ENCODE measurements at places on chromosomes 1 and 21. TPM values are rescaled to one million over a fixed set of nuclear protein-coding genes. Genes with fewer than 3 reads are reported as not detected.
A peak's percentile ranks its signal among the peaks of the same experiment; 100 is the strongest.

- no peak for DNase-seq
Observed at GRCh38 chr1:67889466-67889865, 56.2 kb upstream of the GNG12 start.

DNA sequence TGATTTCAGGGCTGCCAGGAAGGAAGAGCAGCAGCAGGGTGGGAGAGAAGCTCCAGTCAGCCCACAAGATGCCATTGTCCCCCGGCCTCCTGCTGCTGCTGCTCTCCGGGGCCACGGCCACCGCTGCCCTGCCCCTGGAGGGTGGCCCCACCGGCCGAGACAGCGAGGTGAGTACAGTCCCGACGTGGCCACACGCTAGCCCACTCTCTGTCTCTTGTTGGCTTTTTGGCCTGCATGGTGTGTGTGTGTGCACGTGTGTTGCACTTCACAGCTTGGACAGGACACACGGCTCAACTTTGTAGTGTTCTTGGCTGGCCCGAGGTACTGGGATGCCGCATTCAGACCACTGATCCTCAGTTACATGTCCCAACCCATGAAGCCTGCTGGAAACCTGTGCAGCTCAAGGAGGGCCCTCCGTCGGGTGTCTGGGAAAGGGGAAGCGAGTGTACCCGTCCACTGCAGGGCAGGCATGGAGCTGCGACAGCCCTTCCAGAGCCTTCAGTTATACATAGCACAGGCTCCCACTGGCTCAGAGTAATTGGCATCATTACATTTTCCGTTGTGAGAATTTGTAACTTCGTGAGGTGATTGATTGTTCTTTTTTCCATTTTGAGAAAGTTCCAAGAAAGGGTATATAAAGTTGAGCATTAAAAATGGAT is 454 bp downstream of the CORT start:
- no peak for DNase-seq

GRCh38 chr1:78491451-78492071 is 787 bp downstream of the PTGFR start:
- no peak for DNase-seq

- DNase-seq, result no peak
Observed at GRCh38 chr1:26546375-26546774, 16.8 kb downstream of the RPS6KA1 start.

GRCh38 chr1:79497193-79497773 is 490.8 kb upstream of the ADGRL4 start:
- DNase-seq, result peak; percentile 14

GRCh38 chr1:230745071-230745470 is 2.1 kb upstream of the CAPN9 start:
- DNase-seq, result no peak

DNA sequence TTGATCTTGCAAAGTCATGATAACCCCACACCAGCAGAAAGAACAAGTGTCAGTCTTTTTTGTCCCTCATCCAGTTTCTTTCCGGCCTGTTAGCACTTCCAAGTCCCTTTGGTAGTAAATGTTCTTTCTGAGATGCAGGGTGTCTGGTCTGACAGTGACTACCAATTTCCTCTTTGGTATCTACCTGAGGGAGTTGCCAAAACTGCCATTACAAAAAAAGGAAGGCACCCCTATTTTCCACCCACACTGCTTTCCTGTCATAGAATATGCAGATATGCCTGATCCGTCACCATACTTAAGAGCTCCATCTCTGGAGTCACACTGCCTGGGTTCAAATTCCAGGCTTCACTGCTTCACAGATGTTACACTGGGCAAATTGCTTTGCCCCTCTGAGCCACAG is 72.4 kb downstream of the ZNF281 start:
- DNase-seq, result no peak

DNA sequence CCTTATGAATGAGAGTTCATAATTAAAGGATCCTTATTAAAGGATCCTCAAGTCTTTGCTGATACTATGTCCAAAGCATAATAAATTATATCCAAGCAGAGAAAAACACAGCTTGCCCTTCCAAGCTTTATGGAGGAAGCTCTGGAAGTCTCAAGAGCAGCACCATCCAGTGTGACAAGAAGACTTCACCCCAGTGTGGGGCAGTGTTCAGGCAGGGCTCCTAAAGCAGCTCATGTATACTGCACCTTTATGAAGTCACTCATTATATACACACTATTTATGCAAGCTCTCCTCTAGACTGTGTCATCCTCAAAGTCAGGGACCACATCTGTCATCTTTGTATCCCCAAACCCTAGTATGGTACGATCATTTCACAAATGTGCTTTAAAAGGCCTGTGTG is 11.9 kb upstream of the CCN1 start:
- no peak for DNase-seq

DNA sequence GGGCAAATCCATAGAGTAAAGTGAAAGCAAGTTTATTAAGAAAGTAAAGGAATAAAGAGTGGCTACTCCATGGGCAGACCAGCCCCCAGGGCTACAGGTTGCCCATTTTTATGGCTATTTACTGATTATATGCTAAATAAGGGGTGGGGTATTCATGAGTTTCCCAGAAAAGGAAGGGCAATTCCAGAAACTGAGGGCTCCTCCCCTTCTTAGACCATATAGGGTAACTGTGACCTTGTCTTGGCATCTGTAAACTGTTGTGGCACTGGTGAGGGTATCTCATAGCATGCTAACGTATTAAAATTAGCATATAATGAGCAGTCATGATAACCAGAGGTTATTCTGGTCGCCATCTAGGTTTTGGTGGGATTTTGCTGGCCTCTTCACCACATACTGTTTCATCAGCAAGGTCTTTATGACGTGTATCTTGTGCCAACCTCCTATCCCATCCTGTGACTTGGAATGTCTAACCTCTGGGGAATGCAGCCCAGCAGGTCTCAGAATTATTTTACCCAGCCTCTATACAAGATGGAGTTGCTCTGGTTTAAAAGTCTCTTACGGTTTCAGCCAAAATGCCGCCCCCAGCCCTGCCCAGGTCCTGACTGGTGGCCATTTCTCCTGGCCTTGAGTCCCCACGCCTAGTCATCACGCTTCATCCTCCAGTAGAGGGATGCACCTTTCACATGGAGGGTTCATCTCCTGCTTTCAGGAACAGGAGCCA is 982 bp upstream of the TRIM17 start:
- no peak for DNase-seq

DNA sequence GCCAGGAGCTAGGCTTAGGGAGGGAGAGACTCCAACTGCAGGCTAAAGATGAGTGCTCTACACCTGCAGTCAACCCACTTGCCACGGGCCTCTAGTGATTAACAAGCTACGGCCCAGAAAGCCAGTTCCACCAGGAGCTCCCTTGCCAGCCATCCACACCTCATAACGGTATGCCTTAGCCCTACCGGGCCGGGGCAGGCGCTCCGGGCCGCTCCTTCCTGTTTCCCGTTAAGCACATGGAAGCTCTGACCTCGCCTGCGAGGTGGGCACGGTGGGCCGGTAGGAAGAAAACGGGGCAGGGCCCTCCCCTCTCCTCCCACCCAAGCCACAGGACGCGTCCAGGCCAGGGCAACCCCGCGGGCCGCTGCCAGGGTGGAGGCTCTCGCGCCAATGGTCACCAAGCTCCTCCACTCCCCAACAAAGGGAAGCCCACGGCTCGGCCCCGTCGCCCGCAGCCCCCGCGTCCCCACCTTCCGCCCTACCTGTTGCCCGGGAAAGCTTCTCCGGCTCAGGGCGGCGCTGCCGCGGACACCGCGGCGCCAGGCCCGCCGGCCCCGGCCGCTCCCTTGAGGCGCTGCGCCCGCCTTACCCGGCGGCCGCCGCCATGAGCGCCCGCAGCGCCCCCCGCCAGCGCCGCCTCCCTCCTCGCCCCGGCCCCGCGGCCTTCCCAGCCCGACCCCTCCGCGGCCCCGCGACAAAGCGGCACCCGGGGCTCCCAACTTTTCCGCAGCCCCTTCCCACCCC is 627 bp downstream of the CERS2 start:
- no peak for DNase-seq

GRCh38 chr1:152869808-152870419 is 8.2 kb upstream of the SMCP start:
- peak; percentile 69 for DNase-seq

GRCh38 chr1:30842697-30843354 is 65.7 kb downstream of the SDC3 start:
- DNase-seq, result no peak

- no peak for DNase-seq
Observed at GRCh38 chr1:162366149-162366548, 10.5 kb downstream of the SPATA46 start.

GRCh38 chr1:168065506-168065905 is 71.2 kb downstream of the GPR161 start:
- no peak for DNase-seq

GRCh38 chr1:214362188-214362882 is 81.4 kb downstream of the SMYD2 start:
- DNase-seq, result no peak

DNA sequence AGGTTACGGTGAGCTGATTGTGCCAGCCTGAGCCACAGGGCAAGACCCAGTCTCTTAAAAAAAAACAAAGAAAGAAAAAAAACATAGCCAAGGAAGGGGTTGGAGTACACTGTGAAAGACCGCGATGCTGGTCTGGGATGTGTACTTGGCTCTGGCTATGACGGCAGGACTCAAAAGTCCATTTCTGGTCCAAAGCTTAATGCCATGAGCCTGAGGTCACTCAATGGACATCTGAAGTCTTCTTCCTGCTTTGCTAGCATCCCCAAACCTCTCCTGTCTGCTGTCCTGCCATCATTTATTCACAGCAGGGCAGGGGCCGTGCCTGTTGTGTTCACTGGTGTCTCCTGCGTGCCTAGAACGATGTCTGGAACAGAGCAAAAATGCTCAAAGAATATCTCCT is 1.5 kb upstream of the ARHGEF10L start:
- no peak for DNase-seq

GRCh38 chr1:181116819-181117390 is 28.4 kb downstream of the IER5 start:
- no peak for DNase-seq

DNA sequence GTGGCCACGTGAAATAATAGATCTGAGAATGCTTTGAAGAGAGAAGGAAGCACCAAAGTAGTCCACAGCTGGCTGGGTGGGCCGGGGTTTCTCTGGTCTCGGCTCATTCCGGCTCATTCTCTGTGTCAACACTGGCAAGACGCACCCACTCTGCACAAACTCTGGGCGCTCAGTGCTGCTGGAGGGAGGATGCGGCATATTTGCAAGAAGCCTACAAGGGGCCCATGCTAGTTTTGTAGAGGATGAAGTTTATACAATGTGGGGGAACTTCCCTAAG is 28.8 kb upstream of the TMPRSS2 start:
- no peak for DNase-seq

- no peak for DNase-seq
Observed at GRCh38 chr1:111420377-111420776, 7.2 kb downstream of the OVGP1 start.

DNA sequence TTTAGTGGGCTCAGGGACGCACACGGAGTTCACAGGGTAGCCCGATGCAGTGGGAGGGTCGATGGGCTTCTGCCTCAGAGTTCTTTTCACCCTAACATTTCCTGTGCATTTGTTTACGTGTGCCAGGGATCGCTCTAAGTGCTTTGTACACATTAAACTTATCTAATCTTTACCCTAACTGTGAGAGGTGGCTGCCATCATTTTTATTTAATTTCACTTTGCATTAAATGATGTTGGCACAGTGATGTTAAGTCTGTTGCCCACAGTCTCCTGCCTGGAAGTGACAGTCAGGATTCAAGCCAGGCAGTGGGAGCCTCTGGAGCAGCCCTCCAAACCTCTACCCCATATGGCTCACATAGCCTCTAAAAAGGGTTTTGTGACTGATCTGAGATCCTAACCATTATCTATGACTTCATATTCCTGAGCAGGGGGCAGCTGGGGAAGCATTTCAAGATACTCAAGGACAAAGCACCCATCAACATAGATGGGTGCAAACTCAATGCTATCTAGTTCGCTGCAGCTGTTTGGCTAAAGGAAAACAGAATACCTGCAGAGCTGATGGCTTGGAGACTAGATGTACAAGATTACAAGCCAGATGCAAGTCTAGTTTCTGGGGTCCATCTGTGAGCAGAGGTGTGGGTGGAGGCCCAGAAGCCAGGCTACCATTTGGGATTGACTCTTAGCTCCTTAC is 303.8 kb downstream of the DISC1 start:
- DNase-seq, result no peak

DNA sequence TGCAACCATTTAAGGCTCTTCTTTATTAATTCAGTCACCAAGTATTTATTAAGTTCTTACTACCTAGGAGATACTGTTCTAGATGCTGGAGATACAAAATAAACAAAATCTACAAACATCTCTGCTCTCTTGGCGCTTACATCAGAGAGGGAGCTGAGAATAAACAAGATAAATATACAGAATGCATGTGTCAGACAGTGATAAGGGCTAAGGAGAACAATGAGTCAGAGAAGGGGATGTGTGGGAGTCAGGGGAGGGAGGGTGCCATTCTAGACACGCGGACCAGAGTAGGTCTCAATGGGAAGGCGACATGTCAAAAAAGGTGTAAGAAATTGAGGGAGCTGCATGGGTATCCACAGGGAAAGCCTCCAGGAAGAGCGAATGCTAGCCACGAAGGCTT is 393.2 kb downstream of the RWDD3 start:
- DNase-seq, result no peak

- DNase-seq, result peak; percentile 67
Observed at GRCh38 chr1:241167121-241167630, 189.8 kb downstream of the RGS7 start.

- no peak for DNase-seq
Observed at GRCh38 chr1:196654271-196654670, 2.4 kb downstream of the CFH start.

DNA sequence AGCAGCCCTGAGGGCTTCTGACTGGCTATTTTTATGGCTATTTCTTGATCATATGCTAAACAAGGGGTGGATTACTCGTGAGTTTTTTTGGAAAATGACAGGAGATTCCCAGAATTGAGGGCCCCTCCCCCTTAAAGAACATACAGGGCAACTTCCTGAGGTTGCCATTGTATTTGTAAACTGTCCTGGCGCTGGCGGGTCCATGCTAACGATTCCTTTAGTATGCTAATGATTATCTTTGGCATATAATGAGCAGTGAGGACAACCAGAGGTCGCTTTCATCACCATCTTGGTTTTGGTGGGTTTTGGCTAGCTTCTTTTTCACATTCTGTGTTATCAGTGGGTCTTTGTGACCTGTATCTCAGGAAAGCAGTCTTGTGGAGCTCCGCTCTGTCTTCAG is 24.1 kb downstream of the FMN2 start:
- DNase-seq, result no peak

- no peak for DNase-seq
Observed at GRCh38 chr1:95551201-95551600, 317.2 kb downstream of the RWDD3 start.

LRRC39 gene
- total RNA-seq, result not detected

ARTN gene
- not detected for total RNA-seq

SYNJ1 gene
- total RNA-seq, result 5.5 TPM

HAO2 gene
- total RNA-seq, result not detected

U2AF1 gene
- total RNA-seq, result 31.4 TPM

COL6A1 gene
- total RNA-seq, result 29.6 TPM

TRNP1 gene
- 3.3 TPM for total RNA-seq

TRIM67 gene
- not detected for total RNA-seq

ORC1 gene
- 29.4 TPM for total RNA-seq

PLA2G2C gene
- total RNA-seq, result not detected

HTR6 gene
- total RNA-seq, result not detected

PDC gene
- total RNA-seq, result not detected

F5 gene
- not detected for total RNA-seq

Measured in H4 (cell line).